HCT116 (cell line): ENCODE measurements at places on chromosomes 11 and 22.

GRCh38 chr11:133988686-133989410 lies 32.1 kb upstream of the IGSF9B start:
- DNase-seq, result no peak

DNA sequence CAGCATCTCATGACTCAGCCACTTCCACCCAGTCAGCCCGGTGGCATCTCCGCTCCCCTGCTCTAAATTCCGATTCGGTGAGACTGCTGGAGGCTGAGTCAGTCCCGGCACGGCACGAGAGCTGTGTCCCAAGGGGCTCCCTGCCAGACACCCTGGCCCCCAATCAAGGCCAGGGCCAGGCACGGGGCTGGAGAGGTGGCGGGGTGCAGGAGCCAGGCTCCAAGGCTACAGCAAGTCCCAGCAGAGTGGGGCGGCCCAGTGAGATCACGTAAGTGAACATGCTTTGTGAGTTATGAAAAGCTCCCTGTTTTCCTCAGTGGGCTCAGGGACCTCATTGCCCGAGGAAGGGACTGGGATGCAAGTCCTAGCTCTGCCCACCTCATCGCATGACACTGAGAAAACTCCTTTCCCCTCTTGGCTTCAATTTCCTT lies 3.0 kb downstream of the C11orf68 start:
- peak; percentile 89 for DNase-seq

DNA sequence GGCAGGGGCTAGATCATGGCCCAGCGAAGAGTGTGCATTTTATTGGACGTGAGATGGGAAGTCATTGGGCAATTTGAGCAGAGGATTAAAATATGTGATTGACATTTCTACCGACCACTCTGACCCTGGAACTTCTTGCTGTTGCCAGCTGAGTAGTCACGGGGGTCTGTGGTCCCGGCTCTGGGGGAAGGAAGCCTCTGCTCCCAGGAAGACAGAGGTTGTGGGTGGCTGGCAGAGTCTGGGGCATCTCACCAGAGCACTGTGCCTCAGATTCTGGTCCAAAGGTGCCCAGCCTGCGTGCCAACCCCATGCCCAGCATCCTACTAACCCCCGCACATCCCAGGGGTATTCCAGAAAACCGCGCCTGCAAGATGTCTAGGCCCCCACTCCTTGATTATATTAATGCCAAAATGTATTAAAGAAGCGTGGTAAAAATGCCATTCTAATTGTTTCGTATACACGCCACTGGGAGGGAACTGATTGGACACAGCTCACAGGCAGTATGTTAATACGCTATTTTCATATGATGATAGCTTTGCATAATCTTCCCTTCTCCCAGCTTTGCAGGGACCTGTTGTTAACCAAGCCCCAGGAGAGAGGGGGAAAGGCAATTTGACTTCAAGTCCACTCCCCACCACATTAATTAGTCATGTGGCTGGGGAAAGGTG lies 25.3 kb upstream of the LMO1 start:
- DNase-seq, result no peak

DNA sequence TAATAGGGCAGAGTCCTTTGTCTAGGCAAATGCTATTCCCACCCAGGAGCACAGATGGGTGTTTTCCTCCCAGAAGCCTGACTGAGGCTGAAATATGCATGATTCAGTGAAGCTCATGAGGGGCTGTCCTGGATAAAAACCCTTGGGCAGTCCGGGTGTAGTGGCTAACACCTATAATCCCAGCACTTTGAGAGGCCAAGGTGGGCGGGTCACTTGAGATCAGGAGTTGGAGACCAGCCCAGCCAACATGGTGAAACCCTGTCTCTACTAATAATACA lies 48.6 kb upstream of the LMO2 start:
- DNase-seq, result no peak

- DNase-seq, result no peak
Measured at GRCh38 chr11:103602840-103603239, 433.6 kb upstream of the DDI1 start.

- peak; percentile 27 for DNase-seq
Measured at GRCh38 chr11:96155627-96156378, 187.2 kb downstream of the MAML2 start.

DNA sequence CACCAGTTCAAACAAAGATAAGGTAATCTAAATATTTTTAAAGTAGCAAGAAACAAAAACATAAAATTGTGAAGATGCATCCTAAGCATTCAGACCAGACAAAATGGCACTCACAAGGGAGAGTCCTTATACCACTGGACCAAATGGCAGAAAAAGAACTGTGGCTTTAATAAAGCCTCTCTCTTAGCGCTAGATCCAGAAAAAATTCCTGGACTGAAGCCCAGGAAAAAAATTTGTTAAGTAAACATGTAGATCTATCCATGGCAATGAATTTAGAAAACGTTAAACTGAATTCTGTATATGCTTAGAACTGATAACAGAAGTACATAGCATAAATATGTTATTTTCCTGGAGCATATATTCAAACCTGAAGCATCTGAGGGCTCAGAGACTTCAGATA lies 11.8 kb upstream of the CD59 start:
- DNase-seq, result no peak

GRCh38 chr11:65382033-65382803 lies at the start of gene SLC25A45:
TSS of gene SLC25A45 (minus strand) at chr11:65382646. CDS start at chr11:65381951, 695 bp downstream.
- peak; percentile 92 for DNase-seq

DNA sequence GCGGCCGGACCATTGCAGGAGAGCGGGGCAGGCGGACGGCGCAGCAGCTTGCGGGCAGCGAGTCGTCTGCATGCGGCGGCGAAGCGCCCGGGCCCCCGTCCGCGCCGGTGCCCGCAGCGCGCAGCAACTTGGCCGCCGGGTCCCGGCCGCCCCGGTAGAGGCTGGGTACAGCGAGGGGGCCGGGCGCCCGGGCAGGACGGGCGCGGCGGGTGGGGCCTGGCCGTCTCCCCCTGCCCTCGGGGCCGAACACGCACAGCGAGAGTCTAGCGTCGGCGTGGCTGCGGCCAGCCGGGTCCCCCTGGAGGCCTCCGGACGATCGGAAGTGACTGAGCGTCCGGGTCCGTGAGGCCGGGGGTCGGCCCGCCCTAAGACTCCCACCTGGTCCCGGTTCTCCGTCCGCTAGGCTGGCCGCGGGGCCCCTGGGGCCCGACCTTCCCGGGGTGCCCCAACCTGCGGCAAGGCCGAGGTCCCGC lies 775 bp upstream of the TRABD start:
- DNase-seq, result no peak

DNA sequence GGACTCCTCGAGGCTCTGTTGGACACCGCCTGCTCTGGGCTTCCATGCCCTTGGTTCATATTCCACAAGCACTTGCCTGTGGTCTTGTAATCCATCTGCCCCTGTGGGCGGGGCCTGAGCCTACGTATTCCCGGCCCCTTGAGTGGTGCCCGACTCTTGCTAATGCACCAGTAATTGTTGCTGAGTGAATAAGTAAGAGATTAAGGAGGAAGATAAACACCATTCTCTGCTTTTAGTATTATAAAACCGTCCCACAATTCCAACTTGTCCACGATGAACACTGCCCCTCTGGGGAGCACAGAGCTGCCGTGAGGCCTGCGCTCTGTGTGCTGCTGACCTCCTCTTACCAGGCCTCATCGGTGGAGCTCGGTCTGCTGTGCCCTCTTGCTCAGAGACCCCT lies 50.3 kb downstream of the MICAL2 start:
- DNase-seq, result no peak

DNA sequence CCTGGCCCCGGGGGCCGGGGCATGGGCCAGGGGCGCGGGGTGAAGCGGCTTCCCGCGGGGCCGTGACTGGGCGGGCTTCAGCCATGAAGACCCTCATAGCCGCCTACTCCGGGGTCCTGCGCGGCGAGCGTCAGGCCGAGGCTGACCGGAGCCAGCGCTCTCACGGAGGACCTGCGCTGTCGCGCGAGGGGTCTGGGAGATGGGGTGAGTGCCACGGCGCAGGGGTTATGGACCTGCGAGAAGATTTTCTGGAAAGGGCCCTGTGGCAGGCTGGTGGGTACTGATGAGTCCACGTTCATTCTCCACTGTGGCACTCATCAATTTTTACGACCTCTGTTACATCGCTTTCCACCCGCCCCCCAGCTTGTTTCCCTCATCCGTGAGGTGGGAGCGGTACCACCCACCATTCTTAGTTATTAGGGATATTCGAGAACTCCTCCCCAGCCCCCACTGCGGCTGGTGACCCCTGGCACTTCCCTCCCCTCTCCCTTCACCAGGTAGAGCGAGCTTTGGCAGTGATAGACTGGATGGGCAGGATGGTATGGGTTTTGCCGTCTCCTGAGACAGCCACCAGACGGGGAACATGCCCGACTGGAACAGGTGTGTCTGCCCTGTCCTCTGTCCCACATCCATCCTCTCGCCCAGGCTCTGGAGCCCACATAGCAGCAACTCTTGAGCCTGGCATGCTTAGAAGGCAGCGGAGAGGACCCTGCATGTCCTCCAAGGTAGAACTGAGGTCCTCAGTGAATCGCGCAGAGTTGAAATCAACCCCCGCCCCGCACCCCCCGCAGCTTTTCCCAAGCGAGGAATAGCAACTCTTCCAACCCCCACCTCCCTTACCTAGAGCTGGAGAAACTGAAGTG lies 562 bp downstream of the DGAT2 start:
- no peak for DNase-seq

- no peak for DNase-seq
Measured at GRCh38 chr11:133905677-133906156, 51.1 kb downstream of the IGSF9B start.

DNA sequence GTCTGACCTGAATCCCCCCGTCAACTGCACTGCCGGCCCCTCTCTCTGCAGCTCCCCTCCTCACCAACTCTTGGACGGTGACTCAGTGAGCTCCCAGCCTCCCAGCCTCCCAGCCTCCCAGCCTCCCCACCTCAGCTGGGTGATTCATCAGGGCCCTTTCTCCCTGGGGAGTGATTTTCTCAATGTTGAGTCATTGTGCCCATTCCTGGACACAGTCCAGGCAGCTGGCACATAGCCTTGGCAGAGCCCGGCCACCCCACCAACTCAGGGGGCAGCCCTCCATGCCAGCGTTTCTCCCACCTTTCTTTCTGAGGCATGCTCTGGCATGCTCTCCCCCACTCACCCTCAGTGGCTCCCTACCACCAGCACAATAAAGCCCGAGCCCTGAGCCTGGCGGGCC lies 30.7 kb downstream of the PDE2A start:
- DNase-seq, result peak; percentile 31

- no peak for DNase-seq
Measured at GRCh38 chr11:63683133-63683991, 2.1 kb downstream of the RTN3 start.

GRCh38 chr11:8356216-8356615 lies 92.5 kb upstream of the LMO1 start:
- no peak for DNase-seq

- DNase-seq, result peak; percentile 29
Measured at GRCh38 chr11:74255741-74256375, 55.6 kb downstream of the P4HA3 start.

GRCh38 chr22:38284042-38284402 lies 11.2 kb upstream of the TMEM184B start:
- no peak for DNase-seq

- no peak for DNase-seq
Measured at GRCh38 chr11:78795621-78796261, 221.1 kb upstream of the NARS2 start.

GRCh38 chr11:126115127-126115495 lies 52.4 kb upstream of the CDON start:
- no peak for DNase-seq

DNA sequence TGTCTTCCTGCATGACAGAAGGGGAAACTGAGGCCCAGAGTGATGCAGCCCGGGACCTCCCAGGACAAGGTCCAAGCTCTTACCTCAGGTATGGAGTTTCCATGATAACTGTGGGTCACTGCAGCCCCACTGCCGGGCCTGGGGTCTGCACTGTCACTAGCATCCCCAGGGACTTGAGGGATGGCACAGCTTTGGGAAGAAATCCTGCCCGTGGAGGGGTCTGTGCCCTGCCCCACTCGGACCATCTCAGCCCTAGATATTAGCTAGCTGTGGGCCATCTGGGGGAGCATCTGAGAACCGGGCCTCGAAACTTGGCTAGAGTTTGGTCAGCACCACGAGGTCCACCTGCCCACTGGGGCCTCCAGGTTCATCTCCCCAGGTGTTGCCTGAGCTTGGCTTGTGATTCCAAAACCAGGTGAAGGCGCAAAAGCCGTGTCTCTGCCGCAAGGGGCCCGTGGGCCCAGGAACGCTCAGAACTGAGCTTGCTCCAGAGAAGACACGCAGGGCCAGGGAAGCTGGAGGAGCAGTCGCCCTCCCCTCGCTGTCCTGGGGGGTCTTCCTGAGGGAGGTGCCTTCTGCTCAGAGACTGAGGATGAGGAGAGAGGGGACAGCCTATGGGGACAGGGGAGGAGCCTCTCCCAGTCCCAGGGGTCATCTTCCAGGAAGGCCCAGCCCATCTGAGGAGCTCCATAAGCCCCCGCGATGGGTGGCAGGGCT lies 4.8 kb downstream of the LINC01488 start:
- DNase-seq, result no peak

- no peak for DNase-seq
Measured at GRCh38 chr11:133951327-133952198, 5.2 kb downstream of the IGSF9B start.

DNA sequence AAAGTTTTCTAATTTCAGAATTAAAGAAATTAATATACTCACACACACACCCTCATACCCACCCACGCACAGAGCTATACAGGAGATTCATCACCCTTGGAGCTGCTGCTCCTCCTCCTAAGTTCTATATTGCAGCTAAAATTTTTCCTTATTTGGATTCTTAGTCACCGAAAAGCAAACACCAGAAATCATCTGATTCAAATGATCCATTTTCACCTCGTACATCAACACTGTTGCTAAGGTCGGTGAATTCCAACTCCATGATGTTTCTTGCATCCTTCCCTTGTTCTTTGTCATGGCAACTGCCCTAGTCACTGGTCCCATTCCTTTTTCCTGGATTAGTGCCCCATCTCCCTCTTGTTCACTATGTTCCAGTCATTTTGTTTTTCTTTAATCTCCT lies 286.2 kb downstream of the GRM5 start:
- no peak for DNase-seq

DNA sequence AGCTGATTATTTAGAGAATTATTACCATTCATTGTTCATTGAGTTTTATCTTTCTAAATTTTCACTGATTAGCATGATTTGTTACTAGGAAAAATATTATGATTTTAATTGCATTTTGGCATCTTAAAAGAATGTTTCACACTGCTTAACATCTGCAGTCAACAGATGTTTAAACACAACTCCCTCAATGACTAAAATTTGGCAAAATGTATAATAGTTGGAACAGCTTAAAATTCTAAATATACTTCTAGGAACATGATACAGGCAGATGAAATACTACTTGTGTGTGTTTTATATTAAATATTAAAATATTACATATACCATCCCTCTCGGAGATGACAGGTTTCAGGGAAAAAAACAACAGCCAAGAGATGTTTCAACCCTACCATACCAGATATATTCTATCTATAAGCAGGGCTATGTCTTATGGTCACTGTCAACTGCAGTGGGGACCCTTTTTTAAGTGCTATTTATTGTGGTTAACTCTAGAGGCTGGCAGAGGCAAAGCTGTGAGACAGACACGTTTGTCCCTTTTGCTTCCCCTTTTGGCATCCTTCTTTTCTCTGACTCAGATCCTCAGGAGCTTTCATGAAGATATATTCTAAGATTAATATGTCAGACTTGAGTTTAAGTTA lies 81.9 kb downstream of the BDNF start:
- DNase-seq, result no peak

GRCh38 chr11:110003426-110003825 lies 89.8 kb upstream of the ZC3H12C start:
- DNase-seq, result no peak
